ENCODE measurements at places on chromosomes 3 and 15.

DNA sequence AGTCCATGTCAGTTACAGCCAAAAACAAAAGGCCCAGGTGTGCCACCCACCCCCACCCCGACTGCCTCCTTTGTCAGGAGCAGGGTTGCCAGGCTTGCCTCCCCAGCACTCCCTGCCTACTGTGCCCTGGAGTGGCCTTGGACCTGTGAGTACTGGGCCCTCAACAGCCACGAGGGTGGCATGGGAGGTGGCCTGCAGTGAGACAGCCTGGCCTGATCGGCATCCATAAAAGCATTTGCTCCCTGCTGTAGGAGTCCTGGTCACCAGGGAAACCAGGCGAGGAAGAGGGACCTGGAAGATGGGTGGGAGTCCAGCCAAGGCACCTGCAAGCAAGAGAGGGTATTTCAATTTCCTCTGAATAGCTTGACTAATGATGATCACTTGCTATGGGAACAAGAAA lies 56.4 kb upstream of the KCNMB2 start:
- no peak for DNase-seq

DNA sequence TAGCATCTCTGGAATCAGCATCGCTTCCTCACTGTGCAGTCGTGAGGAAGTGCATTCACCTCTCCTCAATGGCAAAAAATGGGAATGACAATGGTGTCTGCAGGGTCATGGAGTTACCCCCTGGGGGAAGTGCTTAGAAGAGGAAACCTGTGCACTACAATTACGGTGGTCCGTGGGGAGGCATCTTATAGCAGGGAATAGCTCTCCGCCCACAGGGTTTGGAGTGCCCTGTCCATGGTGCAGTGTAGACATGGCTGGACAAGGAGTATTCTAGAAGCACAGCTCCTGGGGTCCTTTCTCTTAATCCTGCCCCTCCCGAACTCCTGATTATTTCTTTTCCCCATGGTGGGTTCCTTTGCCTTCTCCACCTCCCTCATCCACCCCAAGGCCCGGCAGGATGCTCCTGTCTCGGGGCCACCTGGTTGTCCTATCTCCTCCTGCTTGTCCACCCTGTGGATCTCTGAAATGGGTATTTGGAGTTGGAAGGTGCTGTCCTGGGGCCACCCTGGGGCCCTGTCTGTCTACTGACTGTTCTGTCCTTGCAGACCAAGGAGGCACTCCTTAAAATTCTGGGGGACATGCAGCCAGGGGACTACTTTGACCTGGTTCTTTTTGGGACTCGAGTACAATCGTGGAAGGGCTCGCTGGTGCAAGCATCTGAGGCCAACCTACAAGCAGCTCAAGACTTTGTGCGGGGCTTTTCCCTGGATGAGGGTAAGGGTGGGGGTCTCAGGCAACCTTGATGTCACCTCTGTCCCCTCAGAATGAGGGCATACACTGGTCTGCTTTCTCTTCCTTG lies 5.2 kb downstream of the ITIH1 start:
- DNase-seq = no peak

GRCh38 chr15:60568914-60569391 lies 90.0 kb upstream of the ICE2 start:
- DNase-seq = no peak

- DNase-seq = no peak
Observed at GRCh38 chr3:102162251-102162650, 272.6 kb upstream of the ZPLD1 start.

DNA sequence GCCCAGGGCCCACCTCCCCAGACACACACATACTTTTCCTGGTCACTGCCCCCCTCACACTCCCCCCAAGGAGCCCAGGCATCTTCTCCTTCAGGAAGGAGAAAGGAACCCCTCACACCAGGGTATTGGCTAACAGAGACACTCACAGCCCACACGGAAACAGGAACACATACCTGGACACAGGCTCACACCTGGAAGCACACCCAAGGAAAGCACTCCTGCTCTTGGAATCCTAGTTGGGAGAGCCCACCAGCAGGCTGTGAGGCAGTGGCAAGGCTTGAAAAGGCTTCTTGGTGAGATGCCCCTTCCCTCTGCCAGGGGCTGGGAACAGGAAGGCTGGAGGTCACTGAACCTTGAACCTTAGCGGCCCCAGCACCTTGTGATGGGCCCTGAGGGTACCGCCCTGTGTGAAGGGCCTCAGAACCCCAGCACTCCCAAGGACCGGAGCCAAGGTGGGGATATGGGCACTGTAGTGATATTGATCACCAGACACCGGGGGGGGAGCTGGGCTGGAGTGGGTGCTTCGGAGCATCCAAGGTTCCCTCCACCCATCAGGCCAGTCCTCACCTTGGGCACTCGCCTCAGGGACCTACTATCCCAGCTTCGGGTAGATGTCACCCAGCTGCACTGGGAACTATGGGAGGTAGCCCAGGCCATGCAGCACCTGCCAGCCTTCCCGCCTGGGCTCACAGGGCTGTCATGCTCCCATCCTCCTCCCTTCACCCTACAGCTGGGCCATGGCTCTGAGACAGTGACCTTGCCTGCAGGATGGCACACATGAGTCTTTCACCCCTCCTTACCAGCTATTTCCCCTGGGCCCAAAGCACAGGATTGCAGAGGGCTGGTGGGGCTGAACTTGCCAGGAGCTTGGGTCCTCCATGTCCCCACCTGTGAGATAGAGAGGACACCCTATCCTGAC lies 16.4 kb downstream of the MYL3 start:
- no peak for DNase-seq

DNA sequence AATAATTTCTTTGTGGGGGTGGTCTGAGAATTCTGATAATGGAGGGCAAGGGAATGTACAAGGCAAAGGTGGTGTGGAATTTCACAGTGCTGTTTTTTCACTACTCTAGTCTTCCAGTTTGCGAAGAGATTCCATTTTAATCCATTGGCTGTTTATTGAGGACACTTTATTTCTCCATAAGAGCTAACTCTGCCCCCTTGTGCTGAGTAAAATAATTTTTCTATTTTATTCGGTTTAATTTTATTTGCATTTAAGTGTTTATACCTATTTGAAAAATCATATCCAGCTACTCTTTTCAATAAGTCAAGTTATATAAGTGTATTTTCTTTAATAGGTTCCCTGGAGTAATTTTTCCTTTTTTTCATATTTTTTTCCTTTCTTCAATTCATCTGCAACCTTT lies 840.1 kb downstream of the TUSC7 start:
- DNase-seq = no peak

GRCh38 chr3:49704629-49705028 lies 14.9 kb downstream of the AMIGO3 start:
- DNase-seq = no peak

- no peak for DNase-seq
Observed at GRCh38 chr15:90401495-90401894, 13.5 kb downstream of the IQGAP1 start.

- DNase-seq = no peak
Observed at GRCh38 chr3:121883507-121883906, 10.7 kb upstream of the SLC15A2 start.

DNA sequence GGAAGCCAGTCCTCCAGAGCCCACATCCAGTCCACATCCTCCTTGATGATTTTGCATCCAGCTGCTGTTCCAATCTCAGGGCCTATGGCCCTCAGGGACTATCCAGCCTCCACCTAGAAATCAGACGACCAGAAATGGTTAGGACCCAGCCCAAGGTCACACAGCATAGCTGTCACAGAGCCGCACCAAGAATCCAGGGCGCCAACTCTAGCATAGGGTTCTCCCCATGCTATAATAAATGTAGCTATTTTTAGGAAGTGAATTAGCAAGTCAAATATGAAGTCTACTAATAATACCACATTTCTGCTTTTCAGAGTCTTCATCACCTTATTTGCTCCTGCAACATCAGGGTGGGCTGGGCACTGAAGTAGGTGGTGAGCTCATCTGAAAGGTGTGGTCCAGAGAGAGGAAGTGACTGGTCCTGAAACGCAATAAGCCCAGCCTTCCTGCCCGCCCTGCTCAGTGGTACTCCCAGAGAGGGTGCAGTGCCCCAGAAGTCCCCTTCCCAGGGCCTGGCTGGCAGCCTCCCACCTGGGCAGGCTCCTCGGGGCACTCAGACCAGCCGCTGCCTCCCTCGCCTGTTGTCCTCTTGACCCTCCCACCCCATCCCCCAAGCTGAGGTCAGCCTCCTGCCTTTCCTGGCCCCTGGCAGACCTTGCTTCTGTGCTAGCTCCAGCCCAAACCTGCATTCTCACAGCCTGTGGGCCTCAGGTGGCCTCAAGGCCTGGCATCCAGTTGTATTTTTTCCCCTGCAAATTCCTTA lies 17.6 kb upstream of the CYP11A1 start:
- no peak for DNase-seq

- DNase-seq = no peak
Observed at GRCh38 chr15:74332611-74333010, 34.8 kb downstream of the CYP11A1 start.

GRCh38 chr15:32119694-32120330 lies 89.5 kb downstream of the CHRNA7 start:
- no peak for DNase-seq

- no peak for DNase-seq
Observed at GRCh38 chr3:107925851-107926250, 165.0 kb downstream of the CD47 start.

GRCh38 chr15:63462088-63462487 lies 42.3 kb upstream of the USP3 start:
- DNase-seq = no peak

DNA sequence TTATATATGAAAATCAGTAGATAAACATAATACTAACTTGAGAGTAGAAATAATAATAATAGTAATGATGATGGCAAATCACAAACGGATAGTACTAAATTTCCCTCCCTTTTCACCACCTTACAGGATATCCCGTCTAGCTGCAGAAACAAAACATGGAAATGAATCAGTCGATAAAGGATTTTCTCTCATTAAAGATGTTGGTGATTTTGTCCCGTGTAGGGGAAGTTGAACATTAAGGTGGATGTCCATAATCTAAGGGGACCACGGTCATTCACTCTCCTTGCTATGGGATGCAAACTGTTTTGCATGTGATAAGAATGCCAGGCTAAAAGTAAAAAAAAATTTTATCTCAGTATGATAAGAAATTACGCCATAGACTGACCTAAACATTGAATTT lies 1027.7 kb upstream of the NR2F2 start:
- DNase-seq = no peak

GRCh38 chr3:106067711-106068110 lies 198.9 kb upstream of the CBLB start:
- DNase-seq = no peak

GRCh38 chr3:196737655-196738054 lies 2.0 kb upstream of the PAK2 start:
- DNase-seq = no peak

DNA sequence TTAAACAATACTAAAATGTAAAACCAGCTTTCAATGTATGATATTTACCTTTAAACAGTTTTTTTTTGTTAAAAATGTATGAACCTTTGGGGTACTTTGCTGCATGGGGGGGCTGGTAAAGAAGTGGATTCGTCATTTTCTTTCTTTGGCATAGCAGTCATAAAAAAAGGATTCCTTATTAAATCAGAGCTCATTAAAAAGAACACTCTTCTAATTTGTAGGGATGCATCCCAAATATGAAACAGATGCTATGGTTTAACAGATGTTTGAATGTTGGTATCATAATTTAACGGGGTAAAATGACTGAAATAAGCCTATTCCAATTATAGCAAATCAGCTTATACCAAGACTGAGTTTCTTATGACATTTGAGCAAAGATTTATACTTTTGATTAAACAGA lies 234.4 kb downstream of the BBX start:
- DNase-seq = no peak

DNA sequence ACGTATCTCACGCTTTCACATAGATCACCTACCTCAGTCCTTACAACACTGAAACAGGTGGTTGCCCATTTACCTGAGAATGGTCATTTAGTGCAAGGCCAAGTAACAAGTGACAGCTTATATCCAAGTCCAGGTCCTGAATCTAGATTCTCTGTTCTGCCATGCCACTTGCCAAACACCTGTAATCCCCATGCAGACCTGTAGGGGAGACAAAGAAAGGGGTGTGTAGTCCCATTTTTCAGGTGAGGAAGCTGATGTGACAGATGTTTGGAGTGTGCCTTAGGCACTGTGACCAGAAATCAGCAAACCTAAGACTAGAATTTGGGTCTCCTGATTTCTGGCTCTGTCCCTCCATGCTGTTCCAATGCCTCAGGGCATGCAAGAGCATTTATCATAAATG lies 12.7 kb downstream of the ZNF35 start:
- DNase-seq = no peak

GRCh38 chr3:135556174-135556573 lies 409.4 kb upstream of the PPP2R3A start:
- no peak for DNase-seq

DNA sequence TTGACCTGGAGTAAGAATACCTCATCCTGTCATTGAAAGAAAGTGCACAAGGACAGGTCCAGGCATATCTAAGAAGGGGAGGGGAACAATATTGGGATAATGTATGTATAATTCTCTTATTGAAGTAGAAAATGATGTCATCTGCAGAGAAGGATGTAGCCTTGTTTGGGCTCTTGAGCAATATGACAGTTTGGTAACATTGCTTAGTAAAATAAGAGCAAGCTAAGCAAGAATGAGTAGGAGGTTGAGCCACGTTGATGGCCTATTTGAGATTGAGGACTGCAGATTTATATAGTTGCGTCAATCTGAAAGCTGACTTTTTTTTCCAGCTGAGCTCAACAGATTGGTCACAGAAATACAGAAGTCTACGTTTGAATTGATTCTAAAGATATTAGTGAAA lies 145.2 kb downstream of the FILIP1L start:
- DNase-seq = no peak

DNA sequence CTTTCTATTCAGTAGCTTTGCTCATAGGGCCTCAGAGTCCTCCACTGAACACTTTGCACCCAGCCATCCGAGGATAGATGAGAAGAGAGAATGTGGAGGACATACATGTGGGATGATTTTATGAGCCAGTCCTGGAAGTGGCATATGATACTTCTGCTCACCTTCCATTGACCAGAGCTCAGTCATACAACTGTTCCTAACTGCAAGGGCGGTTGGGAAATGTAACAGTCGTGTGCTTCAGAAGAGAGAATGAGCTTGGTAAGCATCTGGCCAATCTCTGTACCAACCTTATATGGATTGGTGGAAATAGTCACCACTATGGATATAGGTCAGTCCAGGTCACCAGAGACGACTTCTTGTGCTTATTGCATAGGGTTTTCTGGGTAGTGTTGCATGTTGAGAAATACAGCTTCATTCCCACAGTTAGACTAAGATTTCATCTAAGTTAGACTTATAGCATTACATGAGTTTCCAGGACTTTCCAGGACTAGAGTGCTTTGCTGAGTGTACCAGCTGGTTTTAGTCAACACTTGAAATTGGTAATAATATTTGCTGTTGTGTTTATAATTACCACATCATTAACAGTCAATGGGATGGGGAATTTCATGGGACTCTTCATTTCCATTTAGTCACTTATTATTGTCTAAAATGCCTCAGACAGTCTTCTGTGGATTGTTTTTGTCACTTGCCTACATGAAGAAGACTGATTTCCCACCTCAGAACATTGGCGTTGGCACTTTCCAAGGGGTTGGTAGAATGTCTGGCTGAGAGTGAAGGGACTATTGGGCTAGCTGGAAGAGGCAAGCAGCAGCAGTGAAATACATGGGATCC lies 214.5 kb upstream of the ROPN1 start:
- DNase-seq = no peak
